ENCODE measurements at places on chromosomes 12 and 14.

GRCh38 chr14:47425302-47425701 is 250.1 kb downstream of the MDGA2 start:
- DNase-seq = no peak

- DNase-seq = no peak
These were observed 7.1 kb downstream of the RACGAP1 start for GRCh38 chr12:50018154-50018553.

DNA sequence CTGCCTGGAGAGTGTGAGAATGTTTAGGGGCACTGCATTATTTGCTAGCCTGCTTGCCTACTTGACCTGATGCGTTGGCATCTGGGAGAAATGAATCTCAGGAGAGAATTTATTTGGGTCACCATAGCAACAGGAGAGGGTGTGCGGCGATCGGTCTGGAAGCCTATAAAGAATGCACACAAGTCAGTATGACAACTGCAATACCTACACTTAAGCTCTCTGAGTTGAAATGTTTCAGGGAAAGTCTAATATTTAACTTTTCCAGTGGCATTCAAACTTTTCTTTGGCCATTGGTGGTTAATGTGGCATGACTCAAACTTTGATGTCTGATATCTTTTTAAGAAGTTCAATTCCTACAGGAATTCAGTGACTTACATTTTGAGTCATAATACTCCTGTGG is 205.1 kb downstream of the NEDD1 start:
- DNase-seq = no peak

DNA sequence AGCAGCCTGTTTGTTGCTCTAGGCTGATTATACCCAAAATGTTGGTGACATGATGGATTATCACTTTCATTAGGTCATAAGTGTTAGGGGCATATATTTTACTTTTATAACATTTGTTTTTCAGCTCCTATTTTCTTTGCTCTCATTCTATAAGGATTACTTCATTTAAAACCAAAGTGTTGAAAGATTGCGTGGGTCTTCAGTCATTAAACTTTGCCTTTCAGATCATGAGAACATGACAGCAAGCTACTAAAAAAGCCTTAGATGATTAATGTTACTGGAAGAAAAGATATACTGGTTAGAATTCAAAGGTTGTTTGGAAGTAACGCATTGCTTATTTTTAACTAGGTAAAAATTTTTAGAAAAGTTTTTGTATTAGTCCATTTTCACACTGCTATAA is 156.8 kb downstream of the ERC1 start:
- no peak for DNase-seq

GRCh38 chr14:62739647-62740046 is 305.6 kb downstream of the KCNH5 start:
- no peak for DNase-seq

DNA sequence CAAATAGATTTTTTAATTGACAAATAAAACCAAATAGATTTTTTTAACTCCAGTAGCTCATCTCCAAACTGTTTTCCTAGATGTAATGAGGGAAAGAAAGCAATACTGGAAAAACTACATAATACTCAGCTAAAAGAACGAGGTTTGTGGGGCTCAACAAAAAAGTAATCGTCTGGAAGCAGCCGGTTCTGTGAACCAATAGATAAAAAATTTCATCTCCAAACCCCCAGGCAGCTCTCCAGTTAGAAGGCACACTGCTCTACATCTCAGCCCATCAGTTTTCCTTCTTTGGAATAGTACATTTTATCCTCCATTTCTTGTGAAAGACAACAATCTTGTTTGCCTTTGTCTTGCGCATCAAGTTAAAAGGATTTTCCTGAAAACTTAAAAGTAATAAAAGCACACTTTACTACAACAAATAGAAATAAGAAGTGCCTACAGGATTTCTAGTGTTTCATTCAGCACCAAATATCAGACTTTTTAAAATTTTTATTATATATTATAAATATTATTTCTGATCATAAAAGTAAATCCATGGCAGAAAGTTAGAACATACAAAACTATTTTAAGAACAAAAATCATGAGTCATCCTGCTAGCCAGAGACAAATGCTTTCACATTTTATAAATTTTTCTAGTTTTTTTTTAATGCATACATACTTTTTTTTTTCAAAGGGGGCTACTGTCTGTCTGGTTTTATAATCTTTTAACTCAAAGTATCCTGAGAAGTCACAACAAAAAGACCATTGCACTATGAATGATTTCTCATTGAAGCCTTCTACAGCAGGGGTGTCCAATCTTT is 67.7 kb downstream of the EPS8 start:
- no peak for DNase-seq

- DNase-seq = no peak
These were observed 123.8 kb downstream of the MYRFL start for GRCh38 chr12:69948851-69949250.

DNA sequence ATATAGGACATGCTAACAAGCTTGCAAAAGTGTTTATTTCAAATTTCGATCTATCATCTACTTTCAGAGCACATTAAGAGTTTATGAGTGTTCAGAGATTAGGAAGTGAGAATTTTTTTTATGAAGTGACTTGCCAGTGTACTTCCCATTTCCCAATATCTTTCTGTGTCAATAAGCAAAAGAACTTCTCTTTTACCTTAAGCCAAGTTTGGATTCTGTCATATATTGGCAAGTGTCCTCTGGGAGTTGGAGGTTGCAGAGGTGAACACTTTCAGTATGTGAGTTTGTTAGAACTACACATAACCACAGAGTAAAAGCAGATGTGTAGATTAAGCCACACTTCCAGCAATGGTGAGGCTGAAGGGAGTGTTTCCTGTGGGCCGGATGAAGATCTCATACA is 16.6 kb upstream of the KLRF1 start:
- no peak for DNase-seq

- peak; percentile 47 for DNase-seq
These were observed 159.4 kb downstream of the EPS8 start for GRCh38 chr12:15629761-15630160.
